Foreskin fibroblast (primary cell): ENCODE measurements at places on chromosomes 13 and 19.

GRCh38 chr13:69389899-69390298, 717.7 kb upstream of the ATXN8OS start:
- no peak for DNase-seq

- no peak for DNase-seq
Measured at GRCh38 chr19:35417713-35418534, 30.1 kb upstream of the FFAR2 start.

DNA sequence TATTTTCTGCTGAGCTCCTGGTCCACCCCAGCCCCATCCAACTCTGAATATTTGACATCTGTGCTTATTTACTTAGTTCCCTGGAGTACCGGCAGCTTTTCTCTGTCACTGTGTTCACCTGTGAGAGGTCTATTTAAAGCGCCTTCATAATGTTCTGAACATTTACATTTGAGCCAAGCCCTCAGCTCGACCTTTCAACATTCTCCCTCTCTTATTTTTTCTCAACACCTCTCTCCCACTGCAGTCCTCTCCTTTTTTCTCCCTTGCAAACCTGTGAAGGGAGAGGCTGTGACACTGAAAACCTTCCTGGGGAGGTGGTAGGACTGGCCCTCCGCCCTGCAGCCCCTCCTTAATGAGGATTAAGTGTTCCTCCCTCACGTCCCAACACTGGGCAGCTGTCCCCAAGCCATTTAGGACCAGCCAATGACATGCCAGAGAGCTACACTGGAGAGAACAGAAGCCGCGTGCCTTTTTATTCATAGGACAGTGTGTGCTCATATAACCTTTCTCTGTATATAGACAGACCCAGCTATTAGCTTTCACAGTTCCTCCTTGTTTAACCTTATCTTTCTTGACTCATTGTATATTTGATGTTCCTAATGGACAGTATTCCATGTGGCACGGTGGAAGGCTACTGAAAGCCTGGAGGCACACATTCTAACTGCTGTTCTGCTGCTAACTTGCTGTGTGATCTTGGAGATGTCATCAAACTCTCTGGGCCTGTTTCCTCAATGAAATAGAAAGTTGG, 134.8 kb downstream of the NUFIP1 start:
- DNase-seq: no peak

DNA sequence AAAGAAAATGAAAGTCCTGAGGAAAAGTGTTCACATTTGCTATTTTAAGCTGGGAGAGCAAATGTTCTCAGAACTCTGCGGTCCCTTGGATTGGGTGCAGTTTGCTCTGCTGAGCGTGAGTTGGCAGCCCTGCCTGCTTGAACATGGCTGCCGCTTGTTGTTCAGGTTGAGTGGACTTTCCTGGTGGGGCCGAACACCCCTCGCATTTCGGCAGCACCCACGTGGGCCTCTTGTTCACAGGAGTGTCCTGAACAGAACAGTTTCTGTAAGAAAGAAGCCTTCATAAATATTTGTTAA, 10.8 kb upstream of the RNF113B start:
- DNase-seq: no peak

DNA sequence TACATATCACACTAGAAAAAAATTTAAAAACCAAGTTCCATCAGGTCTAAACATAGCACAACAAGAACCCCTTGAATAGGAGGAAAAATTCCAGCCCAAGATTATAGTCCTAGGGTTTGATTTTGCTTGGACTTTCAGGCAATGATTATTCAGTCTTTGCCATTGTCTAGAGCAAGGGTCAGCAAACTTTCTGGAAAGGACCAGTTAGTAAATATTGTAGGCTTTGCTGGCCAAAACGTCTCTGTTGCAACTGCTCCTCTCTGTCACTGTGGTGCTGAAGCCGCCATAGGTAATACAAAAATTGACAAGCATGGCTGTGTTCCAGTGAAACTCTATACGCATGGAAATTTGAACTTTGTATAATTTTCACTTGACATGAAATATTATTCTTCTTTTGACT, 95.5 kb upstream of the UBAC2 start:
- no peak for DNase-seq

- no peak for DNase-seq
Measured at GRCh38 chr13:82062772-82063171, 1721.8 kb upstream of the SPRY2 start.

DNA sequence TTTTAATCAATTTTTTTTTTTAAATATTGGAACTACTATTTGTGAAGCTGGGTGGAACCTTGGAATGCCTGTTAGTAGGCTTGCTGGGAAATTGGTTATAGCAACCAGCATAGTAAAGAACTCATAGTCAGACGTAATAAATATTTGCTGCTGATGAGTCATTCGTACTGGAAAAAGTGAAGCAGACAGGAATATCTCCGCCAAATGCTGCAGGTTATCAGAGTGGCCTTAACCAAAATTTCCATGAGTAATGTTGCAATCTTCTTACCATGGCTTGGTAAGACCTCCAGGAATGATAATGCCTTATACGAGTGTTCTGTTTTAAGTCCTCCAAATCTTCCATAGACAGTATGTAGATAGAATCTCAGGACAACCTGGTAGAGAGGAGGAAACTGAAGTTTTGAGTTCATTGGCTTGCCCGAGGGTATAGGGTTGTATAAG, 34.2 kb downstream of the MBNL2 start:
- DNase-seq: peak; percentile 67

DNA sequence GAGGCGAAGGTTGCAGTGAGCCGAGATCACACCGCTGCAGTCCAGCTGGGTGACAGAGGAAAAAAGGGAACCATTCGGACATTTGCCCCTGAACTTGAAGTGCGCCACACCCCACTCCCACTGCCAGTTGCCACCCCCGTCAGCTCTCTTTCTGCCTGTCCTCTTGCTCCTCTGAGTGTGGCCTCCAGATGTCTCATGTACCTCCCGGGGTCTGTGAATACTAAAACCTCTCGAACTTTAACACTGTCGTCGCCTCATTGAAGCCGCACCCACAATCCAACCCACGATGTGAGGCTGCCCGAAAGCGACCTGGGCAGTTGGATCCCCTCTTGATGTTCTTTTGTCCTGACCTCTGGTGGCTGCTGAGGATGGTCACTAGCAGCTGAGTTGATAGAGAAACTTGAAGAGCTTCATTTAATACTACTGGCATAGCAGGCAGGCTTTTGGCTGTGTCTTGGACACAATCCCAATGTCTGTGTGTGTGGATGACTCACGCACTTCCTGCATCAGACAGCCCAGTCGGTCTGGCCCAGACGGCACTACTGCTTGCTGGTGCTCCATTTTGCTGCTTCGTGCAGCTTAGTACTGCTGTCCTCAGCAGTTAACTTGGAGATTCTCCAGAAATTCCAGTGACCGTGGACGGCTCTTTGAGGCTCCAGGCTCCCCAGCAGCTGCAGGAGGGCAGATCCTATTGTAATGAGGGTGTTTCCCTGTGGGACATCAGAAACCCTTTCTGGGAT, 4.2 kb downstream of the FPR3 start:
- peak; percentile 94 for DNase-seq

DNA sequence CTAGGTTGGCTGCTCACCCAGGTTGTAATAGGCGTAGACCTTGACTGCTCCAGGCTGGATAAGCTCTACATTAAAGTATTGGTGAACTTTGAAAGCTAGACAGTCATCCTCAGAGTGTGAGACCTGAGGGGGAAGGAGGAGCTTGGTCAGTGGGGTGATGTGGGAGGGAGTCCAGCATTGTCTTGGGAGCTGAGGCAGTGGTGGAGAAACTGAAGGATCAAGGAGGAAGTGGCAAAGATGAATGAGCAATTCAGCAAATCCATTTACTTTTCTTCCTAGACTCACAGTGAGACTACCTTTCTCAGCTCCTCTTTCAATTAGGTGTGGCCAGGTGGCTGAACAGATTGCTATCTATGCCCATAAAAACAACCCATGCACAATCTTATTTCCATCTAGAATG, 10.2 kb upstream of the TNFSF14 start:
- no peak for DNase-seq

DNA sequence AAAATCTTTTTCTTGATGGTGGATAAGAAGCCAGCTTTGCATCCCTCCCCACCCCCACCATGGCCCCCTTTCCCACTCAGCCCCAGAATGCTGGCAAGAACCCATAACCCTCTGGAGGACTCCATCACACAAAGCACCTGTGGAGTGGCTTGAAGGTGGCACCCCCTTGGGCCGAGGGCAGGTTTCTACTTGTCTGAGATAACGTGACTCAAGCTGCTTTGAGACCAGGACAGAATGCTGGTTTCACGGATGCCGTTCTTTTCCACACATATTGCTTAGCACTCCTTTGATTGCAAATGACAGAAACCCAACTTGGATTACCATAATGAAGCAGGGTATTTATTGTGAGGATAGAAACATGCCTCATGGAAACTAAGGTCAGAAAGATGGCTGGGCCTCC, 82.2 kb downstream of the LACC1 start:
- no peak for DNase-seq

DNA sequence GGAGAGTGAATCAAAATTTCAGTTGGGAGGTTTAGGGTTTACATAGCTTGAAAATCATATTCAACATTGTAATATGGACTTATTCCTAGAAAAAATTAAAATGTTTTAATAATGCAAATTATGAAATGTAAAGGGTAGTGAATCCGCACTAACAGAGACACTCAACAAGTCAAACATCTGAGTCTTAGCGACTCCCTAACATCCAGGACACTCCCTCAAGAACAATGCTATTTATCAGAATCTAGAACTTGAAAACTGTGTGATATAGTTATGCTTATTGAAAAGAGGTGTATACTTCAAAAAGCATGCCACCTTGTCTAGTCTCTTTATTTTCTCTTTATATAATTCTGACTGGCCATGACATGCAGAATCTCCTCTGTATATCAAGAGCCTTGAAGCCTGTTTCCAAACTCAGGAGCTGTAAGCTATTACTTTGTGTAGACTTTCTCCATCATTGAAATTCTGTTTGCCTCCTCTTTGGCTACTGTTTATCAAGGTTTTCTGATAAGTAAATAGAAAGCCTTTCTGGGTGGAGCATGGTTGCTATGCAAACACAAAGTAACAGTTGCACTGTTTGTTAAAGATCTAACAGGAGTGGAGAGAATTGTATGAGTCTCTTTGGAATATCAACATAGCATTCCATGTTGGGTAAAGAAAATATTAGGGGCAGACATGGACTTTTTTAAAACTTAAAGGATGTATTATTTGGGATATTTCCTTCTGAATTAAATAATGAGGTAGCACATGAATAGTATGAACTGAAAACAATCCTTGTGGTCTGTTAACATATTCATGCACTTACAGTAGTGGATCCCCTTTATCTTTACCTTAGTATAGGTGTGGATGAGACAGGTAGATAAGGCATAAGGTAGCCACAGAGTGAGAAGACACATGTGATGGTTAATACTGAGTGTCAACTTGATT, 56.4 kb upstream of the MBNL2 start:
- DNase-seq: no peak

GRCh38 chr13:74067818-74068217, 66.4 kb downstream of the KLF12 start:
- peak; percentile 30 for DNase-seq

GRCh38 chr13:24381541-24382265, 72.3 kb downstream of the C1QTNF9 start:
- DNase-seq: peak; percentile 36

DNA sequence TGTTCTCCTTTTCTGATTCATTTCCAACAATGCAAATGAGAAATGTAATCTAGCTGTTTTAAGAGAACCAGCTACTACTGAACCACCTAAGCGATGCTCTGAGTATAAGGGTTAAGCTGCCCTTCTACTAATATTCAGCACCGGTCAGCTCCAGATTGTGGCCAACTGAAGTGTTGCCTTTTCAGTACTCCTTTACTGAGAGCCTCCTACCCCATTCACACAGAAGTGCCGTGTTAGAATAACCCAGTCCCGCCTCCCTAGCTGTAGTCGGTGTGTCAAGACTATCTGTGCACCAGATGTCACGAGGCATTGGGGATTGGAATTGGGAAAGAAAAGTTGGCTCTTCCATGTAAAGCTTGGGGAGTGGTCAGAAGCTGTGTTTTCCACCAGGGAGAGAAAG, 45.4 kb downstream of the FAM124A start:
- no peak for DNase-seq

DNA sequence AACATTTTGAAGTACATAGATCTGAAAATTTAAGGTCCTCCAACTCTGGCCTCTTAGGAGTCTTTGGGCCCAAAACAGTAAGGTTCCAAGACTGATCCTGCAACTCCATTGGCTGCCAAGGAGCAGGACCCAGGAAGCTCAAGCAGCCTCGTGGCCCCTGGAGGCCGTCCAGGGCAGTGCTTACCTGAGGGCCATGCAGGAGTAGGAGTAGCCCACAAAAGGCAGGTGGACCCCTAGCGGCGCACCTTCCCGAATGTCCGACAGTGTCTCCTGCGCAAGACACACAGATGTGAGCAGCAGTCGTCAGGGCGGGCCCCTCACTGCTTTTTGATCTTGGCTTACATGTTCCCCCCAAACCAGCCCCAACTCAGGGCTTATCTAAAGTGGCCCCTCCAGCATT, 5.7 kb upstream of the SIX5 start:
- DNase-seq: no peak

DNA sequence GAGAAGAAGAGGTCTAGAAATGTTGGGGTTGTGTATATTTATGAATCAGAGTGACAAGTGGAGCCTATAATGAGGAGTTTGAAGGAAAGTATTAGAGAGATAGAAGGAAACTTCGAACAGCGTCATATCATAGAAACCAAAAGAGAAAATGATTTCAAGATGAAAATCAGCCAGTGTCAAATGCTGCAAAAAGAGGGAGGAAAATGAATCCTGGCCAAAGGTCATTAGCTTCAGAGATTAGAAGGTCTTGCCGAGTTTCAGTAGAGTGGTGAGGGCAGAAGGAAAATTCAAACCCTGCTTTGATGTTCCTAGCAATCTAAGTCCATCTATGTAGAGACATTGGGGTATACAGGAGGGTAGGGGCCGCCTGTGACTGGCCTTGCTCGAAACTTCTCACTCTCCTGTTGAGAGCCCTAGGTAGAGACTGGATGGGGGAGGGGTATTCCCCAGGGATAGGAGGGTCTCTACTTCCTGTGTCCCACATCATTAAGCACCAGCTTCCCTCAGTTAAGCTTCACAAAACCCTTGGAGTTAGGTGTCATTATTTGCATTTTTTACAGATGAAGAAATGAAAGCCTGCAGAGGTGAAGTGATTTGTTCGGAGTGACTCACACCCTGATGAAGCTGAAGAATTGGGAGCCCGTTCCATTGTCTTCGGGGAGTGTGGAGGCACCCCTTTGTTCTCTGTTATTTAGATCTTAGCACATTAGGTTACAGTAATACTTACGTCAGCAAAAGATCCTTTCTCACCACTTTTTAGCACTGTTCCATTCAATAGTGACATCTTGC, 62.8 kb downstream of the FGF9 start:
- no peak for DNase-seq
